Activated CD4-positive, alpha-beta T cell treated with anti-CD3 and anti-CD28 coated beads, Interleukin-2, amount 10 ng/mL, durations not matched to agents 7 days and 5 days (primary cell): ENCODE measurements at places on chromosomes 1 and 21. TPM values are rescaled to one million over a fixed set of nuclear protein-coding genes. Genes with fewer than 3 reads are reported as not detected.

DNA sequence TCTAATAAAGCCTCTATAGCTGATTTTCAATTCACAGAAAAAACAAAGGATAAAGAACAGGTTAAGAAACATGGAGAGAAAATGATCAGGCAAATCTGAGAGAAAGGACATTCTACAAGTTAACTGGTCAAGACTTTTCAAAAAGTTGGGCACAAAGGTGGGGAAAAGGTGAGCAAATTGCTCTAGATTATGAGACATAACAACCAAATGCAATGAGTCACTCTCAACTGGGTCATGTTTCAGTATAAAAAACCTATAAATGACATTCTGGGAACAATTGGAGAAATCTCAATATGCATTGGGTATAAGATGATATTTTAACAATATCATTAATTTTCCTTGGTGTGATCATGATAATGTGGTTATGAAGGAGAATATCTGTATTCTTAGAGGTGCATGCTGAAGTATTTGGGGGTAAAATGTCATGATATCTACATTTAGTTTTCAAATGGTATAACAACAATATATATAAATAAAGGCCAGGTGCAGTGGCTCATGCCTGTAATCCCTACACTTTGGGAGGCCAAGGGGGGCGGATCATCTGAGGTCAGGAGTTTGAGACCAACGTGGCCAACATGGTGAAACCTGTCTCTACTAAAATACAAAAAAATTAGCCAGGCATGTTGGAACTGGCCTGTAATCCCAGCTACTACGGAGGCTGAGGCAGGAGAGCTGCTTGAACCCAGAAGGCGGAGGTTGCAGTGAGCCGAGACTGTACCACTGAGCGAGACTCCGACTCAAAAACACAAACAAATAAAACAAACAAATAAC, 27.0 kb downstream of the ANKRD13C start:
- no peaks in the 10 kb centered on the region for H3K27me3 ChIP-seq
- no peak overlapping the region for H3K4me3 ChIP-seq
- no peak overlapping the region for H3K27ac ChIP-seq
- H3K36me3 ChIP-seq: peaks cover 13% of the 10 kb centered on the region
- H3K4me1 ChIP-seq: peaks cover 5% of the 10 kb centered on the region

The FLAD1 gene
- total RNA-seq: 41.2 TPM

The SLC30A10 gene
- not detected for total RNA-seq

DNA sequence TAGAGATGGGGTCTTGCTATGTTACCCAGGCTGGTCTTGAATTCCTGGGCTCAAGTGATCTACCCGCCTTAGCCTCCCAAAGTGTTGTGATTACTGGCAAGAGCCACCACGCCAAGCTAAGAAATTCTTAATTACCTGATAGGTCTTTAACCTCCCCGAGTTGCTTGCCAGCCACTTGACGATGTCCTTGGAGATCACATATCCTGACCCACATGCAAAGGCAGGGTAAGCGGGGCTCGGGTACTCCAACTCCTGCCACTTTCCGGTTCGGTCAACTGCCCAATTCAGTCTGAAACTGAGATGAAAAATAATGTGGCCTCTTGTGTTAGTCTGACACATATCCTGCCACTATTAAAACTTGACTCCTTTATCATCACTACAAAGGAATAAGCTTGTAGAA, 50.2 kb downstream of the B3GALNT2 start:
- no peak overlapping the region for H3K27ac ChIP-seq
- DNase-seq: no peak
- H3K4me1 ChIP-seq: peaks cover 9% of the 10 kb centered on the region
- no peak overlapping the region for H3K4me3 ChIP-seq

DNA sequence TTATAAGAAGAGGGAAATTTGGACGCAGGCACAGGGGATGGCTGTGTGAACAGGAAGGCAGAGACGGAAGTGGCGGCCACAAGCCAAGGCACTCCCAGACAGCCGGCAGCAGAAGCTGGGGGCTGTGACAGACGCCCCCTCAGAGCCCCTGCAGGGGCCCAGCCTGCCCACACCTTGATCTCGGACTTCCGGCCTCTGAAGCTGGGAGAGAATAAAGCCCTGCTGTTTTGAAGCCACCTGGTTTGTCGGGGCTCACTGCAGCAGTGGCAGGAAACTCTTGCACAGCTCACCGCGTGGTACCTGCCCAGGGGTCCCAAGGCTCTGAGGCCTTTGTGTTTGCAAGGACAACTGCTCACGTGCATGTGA, 13.7 kb downstream of the MEGF6 start:
- H3K36me3 ChIP-seq: no peaks in the 10 kb centered on the region
- peak overlapping the region; percentile 91 for H3K27ac ChIP-seq
- no peaks in the 10 kb centered on the region for H3K27me3 ChIP-seq
- DNase-seq: peak; percentile 19
- H3K4me1 ChIP-seq: peaks cover 14% of the 10 kb centered on the region
- H3K4me3 ChIP-seq: peak overlapping the region; percentile 4

- no peak for DNase-seq
- no peaks in the 10 kb centered on the region for H3K27me3 ChIP-seq
- peaks cover 37% of the 10 kb centered on the region for H3K4me1 ChIP-seq
- peak overlapping the region; percentile 74 for H3K27ac ChIP-seq
Observed at GRCh38 chr1:173406783-173407230, 70.3 kb upstream of the PRDX6 start.

DNA sequence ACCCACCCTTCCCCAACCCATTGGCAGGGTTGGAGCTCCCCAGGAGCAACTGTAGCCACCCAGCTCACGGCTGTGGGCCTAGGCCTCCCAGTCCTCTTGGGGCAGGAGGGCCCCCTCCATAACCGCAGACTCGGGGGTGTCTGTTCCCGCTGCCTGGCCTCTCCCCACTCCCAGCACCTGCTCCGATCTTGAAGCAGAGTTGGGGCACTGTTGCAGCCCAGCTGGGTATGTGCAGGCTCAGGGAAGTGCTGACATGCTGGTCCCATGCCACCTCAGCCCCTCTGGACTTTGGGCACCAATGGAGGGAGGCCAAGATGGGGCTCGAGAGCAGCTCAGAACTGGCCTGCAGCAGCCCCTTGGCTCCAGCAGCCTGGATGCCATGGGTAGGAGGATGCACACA, 54.8 kb upstream of the KRTAP11-1 start:
- DNase-seq: no peak
- H3K27ac ChIP-seq: no peak overlapping the region
- no peaks in the 10 kb centered on the region for H3K36me3 ChIP-seq
- no peaks in the 10 kb centered on the region for H3K4me1 ChIP-seq
- H3K27me3 ChIP-seq: no peaks in the 10 kb centered on the region
- no peak overlapping the region for H3K4me3 ChIP-seq

The CD1B gene
- not detected for total RNA-seq

GRCh38 chr1:58779059-58779754, 4.6 kb downstream of the JUN start:
- H3K27ac ChIP-seq: no peak overlapping the region
- peaks cover 14% of the 10 kb centered on the region for H3K27me3 ChIP-seq
- no peak for DNase-seq
- H3K4me3 ChIP-seq: no peak overlapping the region

DNA sequence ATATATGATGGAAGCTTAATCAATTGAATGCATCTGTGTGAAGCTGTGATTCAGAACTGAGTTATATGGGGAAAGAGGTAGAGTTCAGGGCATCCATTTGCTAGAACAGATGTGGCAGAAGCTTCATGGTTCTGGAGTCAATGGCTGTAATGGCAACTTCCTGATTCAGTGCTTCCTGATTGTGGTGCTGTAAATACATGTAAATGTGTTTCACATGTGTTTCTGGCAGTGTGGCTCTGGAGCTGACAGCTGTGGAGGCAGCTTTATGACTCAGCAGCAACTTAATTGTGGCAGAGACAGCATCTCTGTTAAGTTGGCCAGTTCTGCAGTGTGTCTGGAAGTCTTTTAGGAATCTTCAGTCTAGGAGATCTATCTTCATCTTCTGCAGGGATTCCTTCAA, 226.6 kb upstream of the ZRANB2 start:
- H3K27me3 ChIP-seq: no peaks in the 10 kb centered on the region
- no peak for DNase-seq
- no peak overlapping the region for H3K4me3 ChIP-seq
- no peaks in the 10 kb centered on the region for H3K4me1 ChIP-seq
- no peak overlapping the region for H3K27ac ChIP-seq

The SERINC2 gene
- total RNA-seq: not detected

DNA sequence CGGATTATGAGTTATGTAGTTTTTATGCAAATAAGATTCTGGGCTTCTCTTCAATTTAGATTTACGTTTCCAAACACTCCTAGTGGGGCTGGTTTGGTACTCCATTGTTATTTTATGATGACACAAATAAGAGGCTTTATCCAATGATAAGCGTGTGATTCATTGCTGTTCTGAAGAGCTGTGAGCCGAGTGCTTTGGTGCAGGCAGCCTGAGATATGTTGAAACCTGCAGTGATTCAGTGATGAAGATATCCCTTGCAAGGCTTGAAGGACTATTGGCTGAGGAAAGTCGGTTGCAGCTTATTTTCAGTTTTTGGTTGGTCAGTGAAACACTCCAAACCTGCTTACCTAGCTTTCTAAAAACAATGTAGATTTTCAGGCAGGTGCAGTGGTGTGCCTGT, 112.2 kb downstream of the RYR2 start:
- H3K27me3 ChIP-seq: no peaks in the 10 kb centered on the region
- no peak overlapping the region for H3K27ac ChIP-seq
- H3K4me1 ChIP-seq: no peaks in the 10 kb centered on the region
- no peaks in the 10 kb centered on the region for H3K36me3 ChIP-seq
- H3K4me3 ChIP-seq: no peak overlapping the region
- DNase-seq: no peak

- peaks cover 45% of the 10 kb centered on the region for H3K4me1 ChIP-seq
- peak overlapping the region; percentile 2 for H3K4me3 ChIP-seq
- peaks cover 17% of the 10 kb centered on the region for H3K27me3 ChIP-seq
- peaks cover 5% of the 10 kb centered on the region for H3K36me3 ChIP-seq
- DNase-seq: peak; percentile 76
- peak overlapping the region; percentile 25 for H3K27ac ChIP-seq
Observed at GRCh38 chr1:248924696-248925532, 18.9 kb downstream of the PGBD2 start.

DNA sequence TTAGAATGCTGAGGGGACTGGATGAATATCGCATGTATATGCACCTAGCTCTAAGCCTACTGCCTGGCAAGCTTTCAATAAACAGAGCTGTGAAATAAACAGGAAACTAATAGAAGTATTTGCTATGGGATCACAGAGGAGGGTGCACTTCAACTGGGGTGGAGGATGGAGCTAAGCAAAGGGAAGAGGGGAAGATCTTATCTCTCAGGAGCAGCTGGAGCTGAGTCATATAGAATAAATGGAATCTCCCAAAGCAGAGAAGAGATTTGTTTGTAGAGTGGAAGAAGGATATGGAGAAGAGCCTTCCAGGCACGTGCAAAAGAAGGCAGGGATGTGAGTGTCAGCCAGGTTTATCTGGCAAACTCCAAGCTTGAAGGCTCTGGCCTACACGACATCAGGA, 17.0 kb upstream of the KCNA10 start:
- no peaks in the 10 kb centered on the region for H3K4me1 ChIP-seq
- H3K27ac ChIP-seq: no peak overlapping the region
- no peak overlapping the region for H3K4me3 ChIP-seq
- H3K27me3 ChIP-seq: peaks cover 8% of the 10 kb centered on the region

DNA sequence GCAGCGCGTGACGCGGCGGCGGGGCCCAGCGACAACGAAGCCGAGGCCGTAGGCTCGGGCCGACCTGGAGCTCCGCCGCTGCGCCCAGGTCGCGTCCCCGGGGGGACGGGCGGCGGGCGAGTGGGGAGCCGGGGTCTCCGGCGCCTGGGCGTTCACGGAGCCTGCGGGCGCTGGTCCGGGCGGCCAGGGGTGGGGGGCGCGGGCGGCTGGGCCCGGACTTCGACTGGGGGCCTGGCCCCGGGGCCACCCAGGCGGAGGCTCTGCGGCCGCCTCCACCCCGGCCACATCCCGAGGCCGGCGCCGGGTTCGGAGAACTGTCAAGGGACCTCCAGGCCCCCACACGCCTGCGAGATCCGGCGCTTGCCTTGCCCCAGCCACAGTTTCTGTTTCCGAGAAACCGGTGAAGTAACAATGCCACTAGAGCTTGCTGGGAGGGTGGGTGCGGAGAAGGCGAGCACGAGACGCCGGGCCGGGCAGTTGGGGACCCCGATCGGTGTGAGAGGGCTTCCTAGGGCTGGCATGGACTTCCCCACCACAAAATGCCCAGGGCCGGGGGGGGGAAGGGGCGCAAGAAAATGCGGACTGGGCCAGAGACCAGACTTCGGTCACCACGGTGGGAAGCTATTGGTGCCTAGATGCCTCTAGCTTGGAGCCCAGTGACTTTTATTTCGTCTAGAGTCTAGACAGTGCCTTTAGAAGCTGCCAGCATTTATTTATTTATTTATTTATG, 501 bp downstream of the FBXO6 start:
- peak overlapping the region; percentile 87 for H3K4me3 ChIP-seq
- peak overlapping the region; percentile 92 for H3K27ac ChIP-seq

The MIS18A gene
- 19.6 TPM for total RNA-seq

GRCh38 chr1:211920141-211920572, 89.6 kb upstream of the LPGAT1 start:
- no peak overlapping the region for H3K4me3 ChIP-seq
- no peak for DNase-seq
- peaks cover 26% of the 10 kb centered on the region for H3K27me3 ChIP-seq
- no peaks in the 10 kb centered on the region for H3K36me3 ChIP-seq
